ENCODE measurements at places on chromosomes 11 and 22. TPM values are rescaled to one million over a fixed set of nuclear protein-coding genes. Genes with fewer than 3 reads are reported as not detected.

DNA sequence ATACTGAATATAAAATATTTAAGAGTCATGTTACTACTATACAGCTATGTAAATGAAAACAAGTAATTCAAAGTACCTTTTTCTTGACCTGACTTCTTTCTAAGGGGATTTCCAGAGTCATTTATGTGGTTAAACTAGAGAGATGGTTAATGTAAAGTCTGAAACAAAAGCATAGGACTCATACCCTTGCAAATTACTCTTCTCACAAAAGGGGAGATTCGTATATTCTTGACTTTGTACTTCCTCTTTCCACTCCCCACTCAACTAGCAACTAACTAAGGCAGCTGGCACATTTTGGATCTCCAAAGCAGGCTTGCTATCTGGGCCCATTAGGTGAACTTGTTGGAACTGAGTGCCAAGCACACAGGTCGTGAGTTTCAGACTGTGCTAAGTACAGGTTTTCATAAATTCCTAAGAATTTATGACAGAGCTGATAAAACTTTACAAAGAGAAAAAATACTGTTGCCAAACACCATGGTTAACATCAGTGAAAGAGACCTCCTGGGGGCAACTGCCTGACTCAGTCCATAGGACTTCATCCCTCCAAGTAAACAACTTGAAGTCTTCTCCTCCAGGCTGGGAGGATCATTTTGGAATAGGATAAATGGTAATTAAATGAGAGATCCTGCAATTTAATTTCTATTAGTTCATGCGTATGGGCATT is 77.0 kb upstream of the DDI1 start:
- no peak overlapping the region for H3K4me3 ChIP-seq
- no peak for DNase-seq
- H3K4me1 ChIP-seq: no peaks in the 10 kb centered on the region
- H3K36me3 ChIP-seq: no peaks in the 10 kb centered on the region
- H3K27me3 ChIP-seq: no peaks in the 10 kb centered on the region
- H3K27ac ChIP-seq: no peak overlapping the region

GRCh38 chr11:62811659-62812058 is 6.4 kb upstream of the NXF1 start:
- peaks cover 3% of the 10 kb centered on the region for H3K36me3 ChIP-seq
- peaks cover 2% of the 10 kb centered on the region for H3K4me1 ChIP-seq
- H3K4me3 ChIP-seq: no peak overlapping the region
- no peaks in the 10 kb centered on the region for H3K27me3 ChIP-seq
- H3K27ac ChIP-seq: no peak overlapping the region

Gene CSNK2A3
- 0.51 TPM for total RNA-seq

Gene NLRX1
- total RNA-seq: 12.0 TPM

- H3K27ac ChIP-seq: no peak overlapping the region
- peaks cover 3% of the 10 kb centered on the region for H3K27me3 ChIP-seq
- no peak for DNase-seq
- H3K4me3 ChIP-seq: no peak overlapping the region
- H3K4me1 ChIP-seq: no peaks in the 10 kb centered on the region
Observed at GRCh38 chr11:102986815-102987214, 31.3 kb upstream of the MMP13 start.

Gene OR5A1
- total RNA-seq: not detected

DNA sequence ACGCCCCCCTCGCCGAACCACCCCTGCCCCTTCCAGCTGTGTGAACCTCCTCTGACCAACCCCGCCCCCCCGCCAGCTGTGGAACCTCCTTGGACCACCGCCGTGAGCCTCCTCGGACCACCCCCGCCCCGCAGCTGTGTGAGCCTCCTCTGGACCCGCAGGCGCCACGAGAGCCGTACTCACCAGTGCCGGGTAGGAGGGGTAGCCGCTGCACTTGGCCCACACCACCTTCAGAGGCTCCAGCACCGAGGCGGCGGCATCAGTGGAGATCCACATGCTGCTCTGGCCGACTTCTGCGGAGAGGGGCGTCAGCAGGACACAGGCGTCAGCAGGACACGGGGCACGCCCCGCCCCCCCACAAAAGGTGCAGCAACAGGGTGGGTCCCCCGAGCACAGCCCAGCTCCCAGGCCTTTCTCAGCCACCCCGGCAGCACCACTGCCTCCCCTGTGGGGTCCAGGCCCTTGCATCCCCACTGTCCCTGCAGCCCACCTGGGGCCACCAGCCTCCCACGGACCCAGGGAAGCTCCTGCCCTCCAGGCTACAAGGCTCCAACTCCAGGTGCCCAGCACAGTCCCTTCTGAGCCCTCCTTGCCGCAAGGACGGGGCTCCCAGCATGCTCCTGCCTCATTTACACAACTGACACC is 51.7 kb downstream of the BRD1 start:
- H3K27me3 ChIP-seq: no peaks in the 10 kb centered on the region
- H3K27ac ChIP-seq: no peak overlapping the region
- no peaks in the 10 kb centered on the region for H3K4me1 ChIP-seq
- DNase-seq: no peak

GRCh38 chr22:30646518-30647160 is 11.1 kb downstream of the SLC35E4 start:
- no peaks in the 10 kb centered on the region for H3K36me3 ChIP-seq
- no peaks in the 10 kb centered on the region for H3K4me1 ChIP-seq
- DNase-seq: no peak

Gene CWC15
- total RNA-seq: 19.7 TPM

Gene SPI1
- 12.5 TPM for total RNA-seq

DNA sequence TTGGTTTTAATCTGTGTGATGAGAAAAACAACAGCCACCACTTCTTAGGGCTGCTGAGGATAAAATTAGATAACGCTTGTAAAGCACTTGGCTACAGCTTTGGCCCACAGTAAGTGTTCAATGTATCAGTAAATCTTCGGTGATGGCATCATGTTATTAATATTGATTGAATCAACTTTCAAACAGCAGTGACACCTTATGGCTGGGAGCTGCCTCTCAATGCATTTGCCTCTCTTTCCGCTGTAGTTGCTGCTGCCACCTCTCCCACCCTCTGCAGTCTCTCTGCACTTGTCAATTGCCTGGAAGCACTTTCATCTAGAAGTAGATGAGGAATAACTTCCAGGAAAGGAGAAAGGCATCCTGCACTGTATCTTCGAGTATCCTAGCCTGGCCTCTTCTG is 491.1 kb downstream of the OPCML start:
- no peak overlapping the region for H3K27ac ChIP-seq
- peaks cover 2% of the 10 kb centered on the region for H3K27me3 ChIP-seq
- no peak for DNase-seq
- H3K4me1 ChIP-seq: no peaks in the 10 kb centered on the region

DNA sequence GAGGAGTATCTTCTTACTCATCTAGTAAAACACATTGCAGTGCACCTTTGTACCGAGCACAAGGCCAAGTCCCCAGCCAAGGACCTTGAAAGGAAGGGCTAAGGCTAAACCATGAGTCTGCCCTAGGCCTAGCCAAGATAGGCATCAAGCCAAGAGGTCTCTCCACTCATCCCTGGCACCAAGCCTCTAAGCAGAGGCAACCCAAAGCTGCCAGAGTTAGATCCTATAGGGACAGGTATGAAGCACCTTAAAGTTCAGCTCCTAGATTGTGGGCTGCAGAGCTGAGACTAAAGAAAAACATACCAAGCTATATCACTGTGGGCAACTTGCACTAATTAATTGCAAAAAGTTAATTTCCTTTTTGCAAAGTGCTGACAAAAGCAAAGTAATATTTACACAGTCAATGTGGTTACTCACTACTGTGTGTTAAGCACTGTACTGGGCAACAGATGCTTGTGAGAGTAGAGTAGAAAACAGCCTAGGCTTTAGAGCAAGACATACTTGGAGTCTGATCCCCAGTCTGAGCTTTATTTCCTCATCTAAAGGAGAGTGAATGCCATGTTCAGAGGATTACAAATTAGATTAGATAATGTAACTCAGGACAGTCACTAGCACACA is 7.2 kb downstream of the COA4 start:
- H3K4me3 ChIP-seq: no peak overlapping the region
- DNase-seq: no peak
- H3K27me3 ChIP-seq: no peaks in the 10 kb centered on the region
- no peak overlapping the region for H3K27ac ChIP-seq
- no peaks in the 10 kb centered on the region for H3K4me1 ChIP-seq

Gene CHRM1
- not detected for total RNA-seq

DNA sequence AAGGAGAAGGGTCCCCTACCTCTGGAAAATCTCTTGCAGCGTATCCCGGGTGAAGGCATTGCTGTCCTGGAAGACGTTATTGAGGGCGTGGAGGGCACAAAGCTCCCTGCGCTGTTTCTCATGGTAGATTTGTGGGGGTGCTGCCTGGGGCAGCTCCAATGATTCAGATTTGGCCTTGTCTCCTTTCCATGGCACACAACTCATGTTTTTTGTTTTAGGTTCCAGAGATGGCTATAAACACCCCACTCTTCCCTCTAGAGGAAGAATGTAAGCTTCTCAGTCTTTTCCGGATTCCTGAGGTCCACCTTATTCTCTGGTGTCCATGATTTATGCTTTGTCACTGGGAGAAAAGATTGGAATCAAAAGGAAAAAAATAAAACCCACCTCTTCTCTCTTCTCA is 959 bp downstream of the JOSD1 start:
- H3K27me3 ChIP-seq: no peaks in the 10 kb centered on the region
- H3K4me3 ChIP-seq: peak overlapping the region; percentile 83
- H3K36me3 ChIP-seq: no peaks in the 10 kb centered on the region
- peaks cover 41% of the 10 kb centered on the region for H3K4me1 ChIP-seq
- peak overlapping the region; percentile 90 for H3K27ac ChIP-seq
- no peak for DNase-seq

GRCh38 chr11:83819931-83820549 is 533.9 kb upstream of the CCDC90B start:
- no peaks in the 10 kb centered on the region for H3K4me1 ChIP-seq
- no peaks in the 10 kb centered on the region for H3K36me3 ChIP-seq
- no peak for DNase-seq
- H3K27me3 ChIP-seq: no peaks in the 10 kb centered on the region
- H3K4me3 ChIP-seq: no peak overlapping the region
- no peak overlapping the region for H3K27ac ChIP-seq

GRCh38 chr11:15940462-15941205 is 415.7 kb downstream of the SOX6 start:
- no peaks in the 10 kb centered on the region for H3K4me1 ChIP-seq
- DNase-seq: no peak
- no peaks in the 10 kb centered on the region for H3K27me3 ChIP-seq
- no peaks in the 10 kb centered on the region for H3K36me3 ChIP-seq
- no peak overlapping the region for H3K4me3 ChIP-seq
- H3K27ac ChIP-seq: no peak overlapping the region

DNA sequence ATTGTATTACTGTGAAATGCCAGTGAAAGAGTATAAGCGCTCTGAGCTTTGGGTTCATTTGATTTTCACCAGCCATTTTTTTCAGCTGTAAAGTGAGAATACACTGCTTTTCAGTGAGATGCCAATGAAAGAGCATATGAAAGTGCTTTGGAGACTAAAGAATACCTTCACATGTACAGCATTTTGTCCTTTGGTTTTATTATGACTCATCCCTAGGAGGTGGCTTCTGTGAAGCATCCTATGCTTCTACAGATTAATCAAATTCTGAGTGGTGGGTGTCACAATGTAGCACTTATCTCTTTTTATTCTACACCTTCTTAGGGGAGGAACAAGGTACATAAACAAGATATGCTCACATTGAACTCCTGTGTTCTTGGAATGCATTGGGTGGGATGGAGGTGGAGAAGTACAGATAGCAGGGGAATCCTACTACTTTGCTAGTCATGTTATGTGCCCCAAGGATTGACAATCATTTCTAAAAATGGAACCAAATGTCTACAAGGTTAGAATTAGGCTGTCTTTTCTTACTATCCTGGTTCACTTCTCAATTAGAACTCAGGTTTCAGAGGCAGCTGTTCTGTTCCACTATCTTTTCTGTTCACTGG is 18.7 kb downstream of the TRIM44 start:
- no peaks in the 10 kb centered on the region for H3K27me3 ChIP-seq
- H3K36me3 ChIP-seq: no peaks in the 10 kb centered on the region
- peaks cover 26% of the 10 kb centered on the region for H3K4me1 ChIP-seq
- H3K27ac ChIP-seq: no peak overlapping the region
- no peak for DNase-seq

GRCh38 chr11:31521497-31522150 is 12.1 kb downstream of the ELP4 start:
- H3K27me3 ChIP-seq: no peaks in the 10 kb centered on the region
- H3K4me1 ChIP-seq: no peaks in the 10 kb centered on the region
- H3K4me3 ChIP-seq: no peak overlapping the region
- H3K36me3 ChIP-seq: no peaks in the 10 kb centered on the region
- H3K27ac ChIP-seq: no peak overlapping the region
- DNase-seq: no peak

DNA sequence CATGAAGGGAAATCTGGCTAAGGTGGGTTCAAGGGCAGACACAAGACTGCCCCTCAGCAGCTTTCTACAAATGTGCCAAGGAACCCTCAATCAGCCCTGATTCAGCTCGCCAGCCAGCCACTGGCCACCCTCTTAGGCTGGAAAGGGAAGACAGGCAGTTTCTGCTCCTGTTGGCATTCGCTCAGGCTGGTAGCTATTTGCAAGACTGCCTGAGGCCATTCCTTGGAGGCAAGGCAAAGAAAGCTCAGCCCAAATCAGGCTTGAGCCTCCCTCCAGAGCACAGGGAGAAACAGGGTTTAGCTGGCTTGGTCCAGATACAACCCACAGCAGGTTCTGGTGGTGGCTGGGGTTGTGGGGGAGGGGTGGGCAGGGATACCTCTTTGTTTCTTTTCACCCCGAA is 19.2 kb downstream of the TP53I11 start:
- no peaks in the 10 kb centered on the region for H3K36me3 ChIP-seq
- H3K27me3 ChIP-seq: no peaks in the 10 kb centered on the region
- H3K27ac ChIP-seq: no peak overlapping the region

GRCh38 chr11:15969701-15970329 is 386.5 kb downstream of the SOX6 start:
- peaks cover 6% of the 10 kb centered on the region for H3K4me1 ChIP-seq
- H3K36me3 ChIP-seq: no peaks in the 10 kb centered on the region
- no peak overlapping the region for H3K4me3 ChIP-seq
- H3K27me3 ChIP-seq: no peaks in the 10 kb centered on the region

Gene RASSF10
- total RNA-seq: 0.08 TPM

GRCh38 chr11:69943066-69943465 is 123.8 kb upstream of the FGF3 start:
- H3K27ac ChIP-seq: no peak overlapping the region
- H3K4me3 ChIP-seq: no peak overlapping the region
- H3K27me3 ChIP-seq: no peaks in the 10 kb centered on the region
- H3K36me3 ChIP-seq: no peaks in the 10 kb centered on the region
- H3K4me1 ChIP-seq: peaks cover 10% of the 10 kb centered on the region

Gene CTTN
- 39.1 TPM for total RNA-seq

DNA sequence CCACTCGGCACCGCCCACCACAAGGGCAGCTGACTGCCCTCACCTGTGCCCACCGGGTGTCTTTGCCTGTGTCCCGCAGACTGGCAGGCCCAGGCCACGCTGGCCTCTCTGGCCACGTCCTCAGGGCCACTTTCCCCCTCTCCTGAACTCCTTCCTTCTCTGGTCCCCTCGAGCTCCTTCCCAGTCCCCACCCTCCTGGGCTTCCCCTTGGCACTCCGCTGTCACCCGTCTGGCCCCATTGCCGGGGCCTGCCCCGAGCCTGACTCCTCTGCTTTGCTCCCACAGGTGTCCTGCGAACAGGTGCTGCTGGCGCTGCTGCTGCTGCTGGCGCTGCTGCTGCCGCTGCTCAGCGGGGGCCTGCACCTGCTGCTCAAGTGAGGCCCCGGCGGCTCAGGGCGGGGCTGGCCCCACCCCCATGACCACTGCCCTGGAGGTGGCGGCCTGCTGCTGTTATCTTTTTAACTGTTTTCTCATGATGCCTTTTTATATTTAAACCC is 14.2 kb downstream of the MCAT start:
- peaks cover 3% of the 10 kb centered on the region for H3K4me1 ChIP-seq
- DNase-seq: no peak
- peaks cover 10% of the 10 kb centered on the region for H3K36me3 ChIP-seq
- H3K4me3 ChIP-seq: no peak overlapping the region

- H3K27ac ChIP-seq: peak overlapping the region; percentile 84
- no peaks in the 10 kb centered on the region for H3K36me3 ChIP-seq
- peak; percentile 81 for DNase-seq
- peak overlapping the region; percentile 89 for H3K4me3 ChIP-seq
Observed at GRCh38 chr11:10307400-10308200, 2.7 kb downstream of the ADM start.
